ENCODE measurements at places on chromosomes 3 and 15.

GRCh38 chr3:128873244-128874022, 6.0 kb upstream of the ACAD9 start:
- no peak for DNase-seq

DNA sequence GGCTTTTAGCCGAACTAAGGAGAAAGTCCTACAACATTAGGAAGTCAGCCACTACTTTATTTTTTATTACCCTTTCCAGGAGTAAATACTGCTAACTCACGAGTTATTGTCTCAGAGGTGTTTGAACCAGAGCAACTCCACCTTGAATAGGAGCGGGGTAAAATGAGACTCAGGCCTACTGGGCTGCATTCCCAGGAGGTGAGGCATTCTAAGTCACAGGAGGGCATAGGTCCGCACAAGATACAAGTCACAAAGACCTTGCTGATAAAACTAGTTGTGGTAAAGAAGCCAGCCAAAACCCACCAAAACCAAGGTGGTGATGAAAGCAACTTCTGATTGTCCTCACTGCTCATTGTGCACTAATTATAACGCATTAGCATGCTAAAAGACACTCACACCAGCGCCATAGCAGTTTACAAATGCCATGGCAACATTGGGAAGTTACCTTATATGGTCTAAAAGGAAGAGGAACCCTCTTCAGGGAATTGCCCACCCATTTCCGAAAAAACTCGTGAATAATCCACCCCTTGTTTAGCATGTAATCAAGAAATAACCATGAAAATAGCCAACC, 555.9 kb downstream of the IGSF11 start:
- DNase-seq, result no peak

DNA sequence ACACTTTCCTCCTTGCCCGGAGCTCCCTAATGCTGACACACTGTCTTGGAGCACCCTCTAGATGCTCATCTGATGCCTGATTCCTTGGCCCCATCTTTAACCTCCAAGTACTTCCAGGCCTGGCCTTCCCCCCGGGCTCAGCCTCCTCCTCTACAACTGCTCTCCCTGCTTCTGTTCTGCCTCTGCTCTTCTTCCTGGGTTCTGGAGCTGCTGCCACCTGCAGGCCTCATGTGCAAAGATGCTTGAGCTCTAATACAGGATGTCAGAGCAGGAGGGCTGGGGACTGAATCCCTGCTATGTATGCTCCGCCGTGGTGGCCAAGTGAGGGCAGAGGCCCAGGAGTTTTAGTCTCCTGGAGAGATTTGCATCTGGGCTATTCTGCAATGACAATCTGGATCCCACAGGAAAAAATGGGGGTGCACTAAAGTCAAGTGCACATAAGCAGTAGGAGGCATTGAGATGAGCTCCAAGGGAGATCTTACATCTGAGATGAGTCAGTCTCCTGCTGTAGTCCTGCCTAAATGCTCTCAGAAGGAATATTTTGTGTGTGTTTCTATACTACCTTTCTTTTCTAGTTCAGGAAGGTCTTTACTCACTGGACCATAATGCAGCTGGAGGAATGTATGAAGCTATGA, 296.3 kb downstream of the UACA start:
- DNase-seq, result peak; percentile 34

DNA sequence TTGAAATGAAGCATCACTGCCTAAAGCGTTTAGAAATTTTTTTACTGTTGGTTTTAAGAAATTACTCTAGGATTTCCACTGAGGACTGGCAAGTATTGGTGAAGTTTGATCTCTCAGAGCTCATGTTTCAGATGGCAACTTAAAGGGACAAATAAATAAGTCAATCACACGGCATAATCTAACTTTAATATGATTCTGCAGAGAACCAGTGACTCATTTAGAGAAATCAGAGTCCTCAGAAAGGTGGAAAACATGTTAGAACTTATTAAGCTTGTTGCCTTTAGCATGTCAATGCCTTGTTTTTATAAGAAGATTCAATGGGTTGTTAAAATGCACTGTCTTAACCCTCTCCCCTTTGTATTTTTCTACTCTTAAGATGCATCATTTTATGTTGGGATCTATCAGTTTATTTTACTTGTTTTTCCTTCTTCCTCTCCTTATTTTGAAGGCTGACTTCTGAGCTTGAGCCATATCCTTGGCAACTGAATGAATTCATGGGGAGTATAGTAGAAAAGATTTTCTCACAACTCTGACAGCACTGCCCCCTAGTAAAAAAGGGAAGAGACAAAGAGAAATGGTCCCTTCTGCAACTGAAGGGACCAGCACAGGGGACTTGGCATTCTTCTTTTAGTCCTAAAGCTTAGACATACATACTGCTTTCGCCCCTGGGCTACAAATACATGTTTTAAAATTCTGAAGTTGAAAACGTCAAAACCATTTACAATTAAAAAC, 431.2 kb downstream of the LPP start:
- no peak for DNase-seq

DNA sequence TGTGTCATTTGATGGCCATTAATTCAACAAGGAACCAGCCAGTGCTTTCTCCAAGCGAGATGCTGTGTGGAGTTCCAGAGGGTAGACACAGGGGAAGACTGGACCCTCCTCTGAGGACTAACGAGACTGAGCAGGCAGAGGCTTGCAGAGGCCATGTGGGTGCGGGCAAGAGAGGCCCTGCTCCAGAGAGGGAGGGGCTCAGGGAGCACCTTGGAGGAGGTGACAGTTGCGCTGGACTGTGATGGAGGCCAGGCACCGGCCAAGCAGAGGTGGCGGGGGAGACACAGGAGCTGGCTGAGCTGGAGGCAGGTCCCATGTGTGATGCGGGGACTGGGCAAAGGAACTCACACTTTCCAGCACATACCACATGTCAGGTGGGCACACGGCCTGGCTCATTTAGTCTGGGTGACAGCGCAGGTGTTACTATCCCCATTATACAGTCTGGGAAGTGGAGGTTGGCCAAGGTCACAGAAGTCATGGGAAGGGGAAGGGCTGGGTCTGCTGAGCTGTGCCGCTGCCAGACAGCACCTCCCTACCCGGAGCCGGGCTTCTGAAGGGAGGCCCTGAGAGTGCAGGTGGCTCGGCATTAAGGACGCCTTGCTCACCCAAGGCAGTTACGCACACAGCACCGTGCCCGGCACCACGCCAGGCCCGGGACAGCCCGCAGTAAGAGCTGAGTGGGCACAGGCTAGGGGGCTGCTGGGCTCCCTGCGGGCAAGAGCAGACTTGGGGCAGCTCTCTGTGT, 3.7 kb downstream of the MELTF start:
- DNase-seq, result no peak

DNA sequence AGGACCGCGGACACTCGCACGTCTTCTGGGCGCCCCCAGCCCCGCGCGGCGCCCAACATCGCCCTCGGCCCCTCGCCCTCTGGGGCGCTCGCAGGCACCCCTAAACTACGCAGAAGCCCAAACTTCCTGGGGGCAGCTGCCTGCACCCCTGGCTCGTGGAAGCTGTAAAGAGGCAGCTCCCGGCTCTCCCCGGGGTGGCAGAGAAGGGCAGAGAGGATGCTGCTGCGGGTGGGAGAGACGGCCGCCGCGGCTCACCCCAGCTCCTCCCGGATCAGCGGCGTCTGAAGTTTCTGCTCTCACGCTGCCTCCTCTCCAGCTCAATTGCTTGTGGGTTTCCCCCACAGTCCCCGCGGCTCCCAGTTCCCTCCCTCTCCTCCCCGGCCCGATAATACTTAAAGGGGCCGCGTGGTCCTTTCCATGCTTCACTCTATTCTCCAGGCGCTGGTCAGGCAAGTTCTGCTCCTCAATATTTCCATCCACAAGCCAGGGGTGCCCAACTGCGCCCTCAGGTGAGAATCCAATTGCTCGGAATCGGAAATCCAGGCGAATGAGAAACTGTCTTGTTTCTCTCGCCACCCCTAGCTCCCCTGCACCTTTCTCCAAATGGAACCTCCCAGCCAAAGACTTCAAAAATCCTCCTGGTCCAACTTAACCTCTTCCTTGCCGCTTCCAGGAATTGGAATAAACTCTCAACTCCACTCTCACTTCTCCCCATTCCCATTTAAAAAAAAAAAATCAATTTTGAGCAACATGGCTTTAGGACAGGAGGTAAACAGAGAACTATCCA, 748.5 kb downstream of the ROBO1 start:
- DNase-seq, result peak; percentile 70

- DNase-seq, result no peak
These were observed 664 bp upstream of the PIK3CA start for GRCh38 chr3:179147514-179147872.

GRCh38 chr3:192931825-192932224, 14.2 kb upstream of the MB21D2 start:
- DNase-seq, result no peak

DNA sequence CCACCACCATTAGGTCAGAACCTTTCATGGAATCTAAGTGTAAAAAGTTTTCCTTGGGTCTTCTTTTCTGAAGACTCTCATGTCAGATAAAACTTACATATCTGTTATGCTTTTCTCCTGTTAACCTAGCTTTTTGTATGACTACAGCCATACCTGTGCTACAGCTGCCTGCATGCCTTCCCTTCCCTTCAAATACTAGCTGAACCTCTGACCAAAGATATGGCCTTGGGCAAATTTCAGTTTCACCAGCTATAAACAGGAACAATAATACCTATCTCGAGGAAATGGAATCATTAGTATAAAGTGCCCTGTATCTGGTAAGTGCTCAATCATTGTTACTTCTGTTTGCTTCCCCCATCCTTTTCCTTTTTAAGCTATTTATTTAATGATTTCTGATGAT, 25.0 kb downstream of the GLB1 start:
- DNase-seq, result no peak

Measured in large intestine (tissue), 12 donors.